ENCODE measurements at places on chromosomes 3 and 15. TPM values are rescaled to one million over a fixed set of nuclear protein-coding genes. Genes with fewer than 3 reads are reported as not detected.

The GADL1 gene
- 0.33 TPM for total RNA-seq

The GHSR gene
- not detected for total RNA-seq

The FBXO40 gene
- total RNA-seq = not detected

The GRAMD1C gene
- total RNA-seq = 7.1 TPM

The IL17RE gene
- total RNA-seq = 1.5 TPM

The NR2E3 gene
- not detected for total RNA-seq

The ZNF621 gene
- 18.7 TPM for total RNA-seq

The CTXN2 gene
- not detected for total RNA-seq

The SUCNR1 gene
- not detected for total RNA-seq

The SCG5 gene
- 15.3 TPM for total RNA-seq

The THOC7 gene
- total RNA-seq = 70.7 TPM

The RTP3 gene
- total RNA-seq = not detected

The LYZL4 gene
- not detected for total RNA-seq

The TPRG1 gene
- 0.17 TPM for total RNA-seq
